Spinal cord (tissue), 10 donors: ENCODE measurements at places on chromosomes 4 and X. TPM values are rescaled to one million over a fixed set of nuclear protein-coding genes. Genes with fewer than 3 reads are reported as not detected.

DNA sequence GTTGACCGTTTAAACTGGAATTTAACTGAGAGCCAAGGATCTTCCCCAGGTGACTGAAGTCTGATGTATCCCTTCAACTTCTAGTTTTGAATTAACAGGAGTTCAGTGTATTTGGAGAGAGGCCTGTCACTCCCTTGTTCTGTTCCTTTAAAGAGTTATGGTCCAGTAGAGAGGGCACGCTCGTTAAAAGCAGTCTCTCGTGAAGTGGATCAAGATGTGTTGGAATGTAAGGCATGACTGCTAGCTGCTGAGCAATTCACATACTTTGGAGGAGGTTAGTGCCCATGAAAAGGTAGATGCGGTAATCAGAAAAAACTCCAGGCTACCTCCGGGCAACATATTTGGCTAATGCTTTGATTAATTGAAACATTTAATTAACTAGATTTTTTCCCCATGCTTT is 65.7 kb downstream of the SHROOM2 start:
- DNase-seq = no peak

- no peak for DNase-seq
Observed at GRCh38 chr4:7263166-7263565, 70.8 kb downstream of the SORCS2 start.

Gene WDR17
- total RNA-seq = 42.5 TPM

DNA sequence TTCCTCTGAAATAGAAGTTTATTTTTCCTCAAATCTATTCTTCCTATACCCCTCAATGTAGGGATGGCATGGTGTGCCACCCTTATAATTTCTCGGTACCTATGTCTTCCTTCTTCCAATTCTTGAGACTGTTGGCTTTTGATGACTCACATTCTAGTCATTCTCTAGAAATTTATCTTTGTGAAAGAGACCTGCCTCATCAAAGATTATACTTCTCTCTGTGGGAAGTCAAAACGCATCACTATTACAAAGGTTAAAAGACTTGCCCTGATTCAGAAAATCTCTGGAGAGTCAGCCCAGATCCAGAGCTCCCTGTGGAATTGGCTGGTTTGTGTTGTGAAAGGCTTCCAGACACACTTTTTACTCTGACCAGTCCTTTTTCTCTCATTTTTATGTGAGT is 65.9 kb upstream of the FSTL5 start:
- no peak for DNase-seq

DNA sequence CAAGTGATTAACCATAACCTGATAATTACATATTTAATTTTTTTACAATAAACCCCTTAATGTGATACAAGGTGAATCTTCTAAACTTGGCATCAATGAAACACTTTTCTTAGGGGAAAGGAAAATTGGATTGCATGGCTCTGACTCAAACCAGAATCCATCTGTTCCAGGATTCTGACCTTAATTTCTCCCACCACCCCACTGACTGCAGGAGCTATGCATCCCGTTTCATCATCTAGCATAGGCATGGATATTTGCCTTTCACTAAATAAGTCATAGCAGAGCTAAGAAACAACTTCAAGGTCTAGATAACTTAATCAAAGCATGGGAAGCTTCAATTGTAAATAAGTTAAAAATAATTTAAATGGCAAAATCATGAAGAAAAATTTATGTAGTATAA is 156.3 kb downstream of the BTC start:
- DNase-seq = no peak

Gene NPFFR2
- 1.3 TPM for total RNA-seq

DNA sequence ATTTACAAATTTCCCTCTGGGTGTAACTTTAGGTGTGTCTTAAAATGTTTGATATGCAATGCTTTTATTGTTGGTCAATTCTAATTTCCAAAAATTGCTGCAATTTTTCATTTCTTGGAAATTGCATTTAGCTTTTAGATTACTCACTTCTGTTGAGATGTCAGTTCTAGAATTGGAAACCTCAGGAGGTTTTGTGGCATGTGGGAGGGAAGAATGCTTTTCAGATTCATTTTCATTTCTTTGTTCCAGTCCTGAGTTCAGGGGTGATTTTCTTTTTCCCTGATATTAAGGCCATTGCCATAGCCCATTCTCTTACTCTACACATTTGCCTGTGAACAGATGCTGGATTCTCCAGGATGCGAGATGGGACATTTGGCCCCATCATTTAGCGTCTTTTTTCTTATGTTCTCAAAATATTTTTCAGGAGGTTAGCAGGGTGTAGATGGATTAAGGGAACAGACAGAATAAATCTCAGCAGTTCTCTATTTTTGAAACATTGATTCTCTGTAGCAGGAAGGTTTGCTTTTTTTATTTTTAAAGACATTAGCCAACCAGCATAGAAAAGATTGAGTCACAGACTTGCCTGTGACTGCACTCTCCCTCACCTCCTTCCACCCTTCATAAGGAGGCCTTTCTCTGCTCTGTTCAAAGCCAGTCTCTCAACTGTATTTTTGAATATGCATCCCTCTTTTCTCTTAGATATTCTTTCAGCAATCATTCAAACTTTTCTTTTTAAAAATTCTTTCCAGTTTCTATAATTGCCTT is 238.4 kb upstream of the ANXA3 start:
- DNase-seq = no peak

- DNase-seq = no peak
Observed at GRCh38 chrX:24242649-24243175, 71.2 kb downstream of the SUPT20HL2 start.

GRCh38 chr4:121943941-121944340 is 7.9 kb downstream of the TRPC3 start:
- no peak for DNase-seq

DNA sequence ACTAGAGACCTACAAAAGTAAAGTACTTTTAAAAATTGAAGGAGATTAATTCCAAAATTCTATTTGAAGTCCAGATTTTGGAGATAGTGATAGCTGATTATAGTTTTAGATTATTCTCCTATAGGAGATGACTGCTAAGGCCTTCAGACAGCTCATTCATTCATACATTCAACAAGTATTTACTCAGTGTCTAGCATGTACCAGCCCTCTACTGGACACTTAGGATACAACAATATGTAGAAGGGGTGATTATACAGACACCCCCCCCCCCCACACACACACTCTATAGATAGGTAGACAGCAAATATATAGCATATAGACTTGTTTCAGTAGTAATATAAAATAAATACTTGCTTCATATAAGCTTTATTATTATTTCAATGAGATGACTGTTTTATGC is 60.4 kb upstream of the TAF9B start:
- DNase-seq = no peak

DNA sequence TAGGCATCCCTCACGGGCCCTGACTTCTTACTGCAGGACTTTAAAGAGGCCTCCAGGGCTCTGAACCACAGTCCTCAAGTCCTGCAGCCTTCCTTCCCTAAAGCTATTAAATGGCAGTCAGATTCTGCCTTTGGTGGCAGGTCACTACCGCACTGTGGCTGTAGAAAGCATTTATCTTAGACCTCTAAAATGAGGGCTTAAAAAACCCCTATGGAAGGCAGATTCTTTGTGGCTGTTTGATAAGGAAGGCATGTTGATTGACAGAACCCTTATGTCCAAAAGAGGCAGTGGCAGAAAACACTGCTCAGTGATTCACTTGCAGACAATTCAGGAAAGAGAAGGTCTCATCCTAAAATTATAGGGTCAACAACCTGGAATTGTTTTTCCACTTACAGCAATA is 79.2 kb downstream of the FBXL5 start:
- no peak for DNase-seq

Gene HERC5
- 6.8 TPM for total RNA-seq

DNA sequence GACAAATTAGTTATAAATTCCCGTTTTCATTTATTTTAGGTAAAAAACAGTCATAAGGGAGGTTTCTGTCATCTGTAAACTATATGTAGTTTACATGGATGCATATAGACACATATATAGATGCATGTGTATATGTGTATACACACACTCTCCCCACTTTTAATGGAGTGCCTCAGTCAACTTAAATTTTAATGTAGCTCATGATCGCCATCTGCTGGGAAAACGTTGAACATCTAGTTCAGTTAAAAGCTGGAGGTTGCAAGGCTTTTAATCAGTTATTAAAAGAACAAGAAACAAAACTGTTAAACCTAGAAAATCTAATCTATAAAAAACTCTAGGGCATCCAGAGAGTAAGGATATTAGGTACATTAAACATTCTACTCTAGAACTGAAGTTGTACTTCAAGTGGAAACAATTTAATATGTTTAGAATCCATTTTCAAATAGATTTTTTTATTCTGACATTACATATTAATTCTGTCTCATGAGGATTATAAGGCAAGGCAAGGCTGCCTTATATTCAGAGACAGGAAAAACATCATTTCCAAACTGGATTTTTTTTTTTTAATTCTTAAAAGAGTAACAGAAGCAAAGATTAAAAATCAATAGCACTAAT is 122.6 kb downstream of the SHISA3 start:
- DNase-seq = peak; percentile 93

DNA sequence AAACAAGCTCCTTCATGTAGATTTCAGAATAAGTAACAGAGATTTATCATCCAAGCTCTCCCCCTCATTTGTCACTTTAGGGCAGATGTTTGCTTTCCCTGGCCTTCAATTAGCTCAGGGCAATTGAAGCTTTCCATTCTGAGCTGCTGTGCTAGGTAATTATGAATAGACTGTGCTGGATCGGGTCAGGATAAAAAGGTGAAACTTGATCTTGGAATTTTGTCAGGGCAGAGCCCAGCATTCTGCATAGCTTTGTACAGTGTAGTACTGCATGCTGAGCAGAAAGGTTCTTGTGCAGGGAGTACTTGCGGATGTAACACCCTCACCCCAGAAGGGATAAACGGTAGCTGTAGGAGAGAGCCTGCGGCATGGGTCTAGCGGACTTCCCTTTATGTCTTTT is 64.0 kb upstream of the CLDN34 start:
- no peak for DNase-seq

GRCh38 chrX:54180403-54180802 is 2.7 kb downstream of the FAM120C start:
- no peak for DNase-seq
